GOT3 (cell line): ENCODE measurements at places on chromosomes 16 and 17.

DNA sequence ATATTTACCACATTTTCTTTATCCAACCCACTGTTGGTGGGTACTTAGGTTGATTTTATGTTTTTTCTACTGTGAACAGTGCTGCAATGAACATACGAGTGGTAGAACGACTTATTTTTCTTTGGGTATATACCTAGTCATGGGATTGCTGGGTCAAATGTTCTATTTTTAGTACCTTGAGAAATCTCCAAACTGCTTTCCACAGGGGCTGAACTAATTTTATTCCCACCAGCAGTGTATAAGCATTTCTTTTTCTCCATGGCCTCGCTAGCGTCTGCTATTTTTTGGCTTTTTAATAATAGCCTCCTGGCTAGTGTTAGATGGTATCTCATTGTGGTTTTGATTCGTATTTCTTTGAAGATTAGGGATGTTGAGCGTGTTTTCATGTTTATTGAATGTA, 202.3 kb downstream of the LGALS9B start:
- no peak for DNase-seq

GRCh38 chr16:73113336-73113735, 65.4 kb upstream of the ZFHX3 start:
- no peak for DNase-seq

DNA sequence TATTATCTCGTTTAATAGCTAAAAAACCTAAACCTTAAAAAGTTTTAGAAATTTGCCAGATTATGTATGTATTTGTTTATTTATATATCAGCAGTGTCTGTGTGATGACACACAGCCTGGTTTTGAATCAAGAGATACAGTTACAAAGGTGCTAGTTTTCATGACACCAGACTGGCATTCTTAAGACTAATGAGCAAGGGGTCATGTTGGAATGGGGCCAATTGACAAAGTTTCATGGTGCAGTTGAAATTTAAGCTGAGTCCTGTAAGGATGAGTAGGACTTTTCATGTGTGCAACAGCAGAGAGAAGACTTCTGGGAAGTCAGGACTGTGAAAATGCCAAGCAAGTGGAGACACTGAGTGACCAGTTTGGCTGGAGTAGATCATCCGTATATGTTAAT, 3.2 kb upstream of the KRT10 start:
- no peak for DNase-seq

DNA sequence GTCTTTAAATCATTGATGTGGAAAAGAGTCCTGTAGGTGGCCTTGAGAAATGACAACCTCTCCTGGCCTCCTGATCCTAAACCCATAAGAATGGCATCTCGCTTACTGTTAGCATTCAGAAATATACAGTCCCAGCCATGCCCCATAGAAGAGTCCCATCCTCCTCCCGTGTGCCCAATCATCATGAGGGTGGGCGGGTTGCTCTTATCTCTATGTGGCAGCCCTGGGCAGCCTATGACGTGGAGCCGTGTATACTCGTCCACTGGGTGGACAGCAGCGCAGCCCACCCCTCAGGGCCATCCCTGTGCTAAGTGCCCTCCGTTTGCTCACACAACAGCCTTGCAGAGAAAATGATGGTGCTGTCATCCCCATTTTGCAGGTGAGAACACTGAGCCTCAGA, 105.3 kb downstream of the AMFR start:
- no peak for DNase-seq

DNA sequence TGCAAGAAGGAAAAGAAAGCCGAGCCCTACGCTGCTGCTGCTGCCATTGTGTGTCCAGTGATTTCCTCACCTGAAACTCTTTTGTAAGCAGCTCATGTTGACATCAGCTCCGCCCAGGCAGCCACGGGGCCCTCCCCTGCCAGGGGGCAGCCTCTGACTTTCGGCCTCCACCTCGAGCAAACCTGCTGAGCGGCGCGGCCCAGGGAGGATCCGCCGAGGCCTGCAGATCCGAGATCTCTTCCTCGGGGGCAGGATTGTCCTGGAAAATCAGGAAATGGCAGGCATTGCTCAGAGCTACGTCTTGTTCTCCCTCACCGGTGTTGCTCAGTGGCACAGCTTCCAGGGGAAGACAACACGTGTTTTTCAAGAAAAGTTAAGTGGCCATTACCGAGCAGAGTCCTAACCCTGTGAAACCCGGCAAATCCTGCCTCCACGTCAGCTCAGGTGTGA, 35.6 kb upstream of the ZNF750 start:
- DNase-seq, result no peak

GRCh38 chr17:30414486-30414885, 35.8 kb downstream of the CPD start:
- no peak for DNase-seq

- DNase-seq, result no peak
Measured at GRCh38 chr16:69253870-69254341, 57.2 kb upstream of the VPS4A start.

DNA sequence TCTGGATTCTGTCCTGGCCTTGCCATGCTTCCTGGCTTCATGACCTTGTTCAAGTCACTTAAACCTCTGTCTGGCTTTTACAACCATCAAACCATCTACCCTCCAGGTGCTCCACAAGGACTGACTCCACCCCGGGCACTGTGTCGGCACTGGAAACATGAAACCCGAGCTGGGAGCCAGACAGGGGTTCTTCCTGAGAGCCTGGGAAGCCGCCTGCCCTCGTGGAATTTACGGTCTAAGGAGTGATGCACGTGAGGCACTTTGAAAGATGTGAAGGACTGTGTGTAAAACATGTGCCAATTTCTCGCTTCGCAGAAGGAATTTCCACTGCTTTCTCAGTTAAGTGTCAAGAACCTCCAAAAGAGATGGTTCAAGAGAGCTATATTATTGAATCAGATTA, 11.6 kb downstream of the CDK5R1 start:
- no peak for DNase-seq

GRCh38 chr17:50269477-50270434, 4.5 kb upstream of the TMEM92 start:
- no peak for DNase-seq

DNA sequence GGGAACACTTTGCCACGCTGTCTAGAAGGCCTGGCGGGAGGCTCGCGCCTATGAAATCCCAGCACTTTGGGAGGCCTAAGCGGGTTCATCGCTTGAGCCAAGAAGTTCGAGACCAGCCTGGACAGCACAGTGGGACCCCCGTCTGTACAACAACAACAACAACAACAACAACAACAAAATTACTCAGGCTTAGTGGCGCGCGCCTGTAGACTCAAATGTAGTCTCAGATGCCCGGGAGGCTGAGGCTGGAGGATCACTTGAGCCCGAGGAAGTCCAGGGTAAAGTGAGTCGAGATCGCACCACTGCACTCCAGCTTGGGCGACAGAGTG, 297 bp upstream of the SLFN13 start:
- no peak for DNase-seq

- DNase-seq, result no peak
Measured at GRCh38 chr17:50280068-50280467, 5.8 kb downstream of the TMEM92 start.

- no peak for DNase-seq
Measured at GRCh38 chr17:16329519-16330271, 23.6 kb downstream of the CENPV start.

DNA sequence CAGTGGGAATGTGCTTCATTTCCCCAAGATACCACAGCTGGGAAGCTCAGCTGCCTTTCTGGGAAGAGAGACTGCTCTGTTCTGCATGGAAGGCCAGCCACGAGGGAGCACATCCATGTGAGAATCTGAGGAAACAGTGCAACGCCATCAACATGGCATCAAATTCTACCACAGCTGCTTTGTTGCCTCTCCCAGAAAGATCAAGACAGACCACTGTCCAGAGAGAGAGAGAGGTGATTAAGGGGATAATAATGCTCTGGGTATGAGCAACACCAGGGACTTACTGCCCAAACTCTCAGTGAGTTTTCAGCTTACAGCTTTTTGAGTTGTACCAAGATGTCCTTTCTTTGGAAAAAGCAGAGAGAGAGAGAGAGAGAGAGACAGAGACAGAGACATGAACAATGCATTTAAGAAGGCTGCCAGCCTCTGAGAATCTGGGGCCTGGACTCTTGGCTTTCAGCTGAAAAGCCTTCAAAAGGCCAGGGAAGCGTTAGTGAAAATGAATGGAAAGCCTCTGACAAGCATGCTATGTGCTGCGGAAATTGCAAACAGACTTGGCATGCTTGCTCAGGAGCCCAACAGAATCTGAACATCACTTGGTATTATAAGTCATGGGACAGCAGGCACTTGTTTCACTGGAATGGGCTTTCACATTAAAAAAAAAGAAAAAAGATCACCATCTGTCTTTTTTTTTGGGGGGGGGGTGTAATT, 223.1 kb downstream of the MAP2K6 start:
- DNase-seq, result no peak

DNA sequence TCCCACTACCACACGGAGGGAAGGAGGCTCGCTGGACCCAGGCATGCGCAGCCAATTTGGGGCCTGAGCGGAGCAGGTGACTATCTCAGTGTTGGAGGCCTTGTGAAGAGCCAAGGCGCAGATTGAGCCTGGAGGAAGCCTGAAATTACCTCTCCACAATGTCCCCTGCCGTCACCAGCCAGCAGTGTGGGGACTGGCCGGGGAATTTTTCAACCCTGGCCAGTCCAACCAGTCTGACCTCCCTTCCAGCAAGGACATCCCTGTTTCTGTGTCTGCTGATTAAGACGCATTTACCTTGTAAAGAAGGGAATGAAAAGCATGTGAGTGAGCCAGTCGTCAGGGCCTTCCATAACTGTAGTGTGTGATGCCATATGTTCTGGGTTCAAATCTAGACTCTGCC, 198.1 kb upstream of the IRX3 start:
- DNase-seq, result no peak

- no peak for DNase-seq
Measured at GRCh38 chr17:27792095-27792494, 8.2 kb downstream of the NOS2 start.

GRCh38 chr16:47371271-47372014, 89.4 kb downstream of the ITFG1 start:
- no peak for DNase-seq

DNA sequence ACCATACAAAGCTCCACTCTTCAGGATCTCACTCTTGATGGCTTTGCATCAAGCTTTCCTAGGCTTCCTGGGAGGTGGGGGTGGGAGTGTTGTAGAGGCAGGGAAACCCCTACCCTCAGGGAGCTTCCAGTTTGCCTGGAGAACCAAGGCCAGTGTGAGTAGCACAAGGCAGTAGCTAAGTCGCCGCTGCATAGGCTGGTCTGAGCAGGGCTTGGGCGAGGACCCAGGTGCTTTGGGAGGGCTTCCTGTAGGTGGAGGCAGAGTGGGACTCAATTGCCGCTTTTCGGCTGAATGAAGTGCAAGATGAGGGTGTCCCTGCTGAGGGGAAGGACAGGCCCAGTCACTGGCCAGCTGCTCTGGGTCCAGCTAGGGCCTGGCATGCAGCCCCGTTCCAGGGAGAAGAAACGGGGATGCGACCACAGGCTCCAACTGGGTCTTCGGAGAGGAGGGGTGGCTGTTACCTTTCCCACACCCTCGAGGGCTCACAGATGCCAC, 3.9 kb downstream of the CD79B start:
- DNase-seq, result no peak

GRCh38 chr16:3317315-3317999, 12.2 kb downstream of the ZNF75A start:
- no peak for DNase-seq

DNA sequence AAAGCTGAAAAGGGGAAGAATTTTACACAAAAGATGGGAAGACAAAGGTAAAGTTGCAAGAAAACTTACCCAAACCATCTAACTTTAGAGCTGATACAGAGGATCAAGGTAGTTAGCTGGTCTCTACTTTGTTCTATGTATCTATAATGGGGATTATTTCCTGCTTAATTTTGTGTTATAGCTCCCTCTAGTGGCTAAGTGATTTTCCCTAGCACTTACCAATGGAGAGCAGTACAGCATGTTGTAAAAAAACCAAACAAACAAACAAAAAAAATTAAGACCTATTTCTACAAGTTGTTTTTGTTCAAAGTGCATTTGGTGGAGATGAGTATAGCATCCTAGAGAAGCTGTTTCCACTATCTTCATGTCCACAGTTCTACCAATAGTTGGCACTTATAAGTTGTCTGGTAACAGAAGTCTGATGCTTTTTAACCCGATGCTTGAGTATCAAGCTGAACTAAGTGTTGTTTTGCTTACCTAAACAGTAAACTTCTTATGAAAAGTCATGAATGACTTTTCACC, 7.5 kb downstream of the SRSF1 start:
- DNase-seq, result no peak
